Stimulated activated CD4-positive, alpha-beta T cell treated with anti-CD3 and anti-CD28 coated beads, Interleukin-4, amount 100 ng/mL, for 1 hour (primary cell): ENCODE measurements at places on chromosomes 4 and X.

GRCh38 chr4:113675731-113676697 lies 85.5 kb downstream of the CAMK2D start:
- no peak for DNase-seq

GRCh38 chr4:176563591-176563990 lies 229.1 kb downstream of the VEGFC start:
- no peak for DNase-seq

DNA sequence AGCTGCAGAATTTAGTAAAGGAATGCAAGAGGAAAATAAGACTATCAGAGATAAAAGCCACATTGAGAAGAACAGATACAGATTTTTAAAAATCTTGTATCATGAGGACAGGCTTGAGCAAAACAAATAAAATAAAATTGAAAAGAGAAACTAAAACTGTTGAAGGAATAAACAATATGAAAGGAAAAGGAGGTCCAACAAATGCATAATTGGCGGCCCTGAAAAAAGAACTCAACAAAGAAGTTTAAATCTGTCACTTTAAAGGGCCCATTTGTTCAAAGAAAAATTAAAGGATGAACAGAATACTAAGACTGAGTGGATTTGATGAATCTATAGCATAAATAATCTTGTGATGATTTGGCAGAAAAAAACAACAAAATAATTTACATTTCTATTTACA lies 36.5 kb downstream of the TMPRSS11B start:
- no peak for DNase-seq

DNA sequence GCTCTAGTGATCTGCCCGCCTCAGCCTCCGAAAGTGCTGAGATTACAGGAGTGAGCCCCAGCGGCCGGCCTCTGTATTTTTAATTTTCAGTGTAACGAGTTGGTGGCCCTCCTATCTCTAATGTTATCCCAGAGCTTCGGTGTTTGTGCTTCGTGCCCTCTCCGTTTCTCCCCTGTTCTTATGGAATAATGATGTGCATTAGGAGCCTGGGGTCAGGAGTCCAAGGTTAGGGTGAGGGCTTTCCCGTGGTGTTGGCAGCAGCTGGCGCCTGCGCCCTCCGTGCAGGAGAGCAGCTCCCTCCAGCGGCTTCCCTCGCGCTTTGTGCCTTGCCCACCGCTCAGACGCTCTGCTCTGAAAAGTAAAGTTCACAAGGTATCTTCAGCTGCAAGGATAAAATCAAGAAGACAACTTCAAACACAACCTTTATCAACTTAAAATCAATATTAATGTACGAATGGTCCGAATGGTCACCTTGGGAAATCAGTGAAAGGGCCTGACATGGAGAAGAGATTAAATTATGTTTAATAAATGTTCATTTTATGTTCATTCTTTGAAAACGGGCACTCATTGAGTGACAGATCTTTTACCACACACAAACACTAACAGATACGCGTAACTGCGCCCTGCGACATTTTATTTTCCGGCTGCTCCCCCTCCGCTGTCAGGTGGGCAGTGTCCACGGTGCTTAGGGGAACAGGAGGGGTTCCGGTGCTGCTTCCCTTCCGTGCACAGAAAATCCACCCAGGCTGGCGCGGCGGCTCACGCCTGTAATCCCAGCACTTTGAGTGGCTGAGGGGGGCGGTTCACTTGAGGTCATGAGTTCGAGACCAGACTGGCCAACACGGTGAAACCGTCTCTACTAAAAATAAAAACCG lies 62.4 kb downstream of the TRAPPC11 start:
- DNase-seq, result peak; percentile 47
